ENCODE measurements at places on chromosomes 16 and 17.

- DNase-seq = no peak
Measured at GRCh38 chr17:1095853-1096173, 84.0 kb downstream of the ABR start.

GRCh38 chr16:14302031-14302398 lies 230.9 kb downstream of the MRTFB start:
- no peak for DNase-seq

- no peak for DNase-seq
Measured at GRCh38 chr16:69469807-69470561, 45.6 kb downstream of the CYB5B start.

GRCh38 chr17:7226721-7227710 lies 7.3 kb downstream of the ACADVL start:
- no peak for DNase-seq

- no peak for DNase-seq
Measured at GRCh38 chr16:68335175-68335574, 24.4 kb downstream of the PRMT7 start.

DNA sequence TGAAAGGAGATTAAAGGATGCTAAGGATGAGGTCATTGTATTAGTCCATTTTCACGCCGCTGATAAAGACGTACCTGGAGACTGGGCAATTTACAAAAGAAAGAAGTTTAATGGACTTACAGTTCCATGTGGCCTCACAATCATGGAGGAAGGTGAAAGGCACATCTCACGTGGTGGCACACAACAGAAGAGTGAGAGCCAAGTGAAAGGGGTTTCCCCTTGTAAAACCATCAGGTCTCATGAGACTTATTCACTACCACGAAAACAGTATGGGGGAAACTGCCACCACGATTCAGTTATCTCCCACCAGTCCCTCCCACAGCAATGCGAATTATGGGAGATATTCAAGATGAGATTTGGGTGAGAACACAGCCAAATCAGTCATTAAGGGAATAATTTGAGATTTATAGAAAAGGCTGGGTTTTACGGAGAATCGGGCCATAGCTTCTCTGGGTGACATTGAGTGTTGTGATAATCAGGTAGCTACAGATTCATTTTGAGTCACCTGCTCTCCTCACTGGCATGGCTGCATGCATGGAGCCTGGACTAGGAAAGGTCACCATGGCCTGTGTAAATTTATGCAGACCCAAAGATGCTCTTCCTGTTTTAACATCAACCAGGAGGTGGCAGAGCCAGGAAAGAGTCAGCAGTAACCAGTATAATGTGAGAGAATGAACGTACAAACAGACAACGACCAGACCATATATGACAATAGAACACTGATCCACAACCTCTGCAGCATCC lies 40.5 kb upstream of the DYNLRB2 start:
- DNase-seq = no peak

DNA sequence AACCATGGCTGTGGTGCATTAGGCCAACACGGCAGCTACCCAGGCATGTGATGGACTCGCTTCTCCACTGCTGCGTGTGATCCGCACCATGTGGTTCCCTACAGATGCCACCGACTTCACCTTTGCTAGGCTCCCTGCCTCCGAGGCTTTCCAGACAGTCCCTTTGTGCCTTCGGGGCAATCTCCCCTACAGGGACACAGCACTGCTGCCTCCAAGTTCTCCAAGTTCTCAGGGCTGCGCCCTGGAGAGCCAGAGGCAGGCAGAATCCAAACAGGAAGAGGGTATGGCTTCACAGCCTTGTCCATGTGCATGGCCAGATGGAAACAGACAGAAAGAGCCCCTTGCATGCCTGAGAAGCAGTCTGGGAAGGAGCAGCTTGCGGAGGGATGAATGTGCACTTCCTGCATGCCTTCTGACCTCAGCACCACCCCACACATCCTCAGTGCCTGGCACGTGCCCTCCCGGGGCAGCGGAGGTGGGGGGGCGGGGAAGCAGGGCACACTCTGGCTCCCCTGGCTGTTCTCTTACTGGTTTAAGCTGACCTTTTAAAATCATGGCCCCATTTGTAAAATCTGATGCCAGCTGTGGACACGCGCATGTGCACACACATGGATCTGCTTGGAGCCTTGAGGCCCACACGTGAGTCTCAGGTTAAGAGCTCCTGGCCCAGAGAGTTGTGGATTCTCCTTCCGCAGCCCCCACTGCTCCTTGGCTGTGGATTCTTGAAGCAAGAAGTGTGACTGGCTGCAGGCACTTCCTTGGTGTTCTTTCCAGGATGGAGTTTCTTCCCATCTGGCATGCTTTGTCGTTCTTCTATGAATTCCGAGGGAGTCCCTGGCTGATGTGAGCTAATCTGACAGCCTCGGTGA lies 55.3 kb upstream of the MTSS2 start:
- DNase-seq = no peak

GRCh38 chr16:72278301-72278700 lies 106.3 kb upstream of the PMFBP1 start:
- no peak for DNase-seq

DNA sequence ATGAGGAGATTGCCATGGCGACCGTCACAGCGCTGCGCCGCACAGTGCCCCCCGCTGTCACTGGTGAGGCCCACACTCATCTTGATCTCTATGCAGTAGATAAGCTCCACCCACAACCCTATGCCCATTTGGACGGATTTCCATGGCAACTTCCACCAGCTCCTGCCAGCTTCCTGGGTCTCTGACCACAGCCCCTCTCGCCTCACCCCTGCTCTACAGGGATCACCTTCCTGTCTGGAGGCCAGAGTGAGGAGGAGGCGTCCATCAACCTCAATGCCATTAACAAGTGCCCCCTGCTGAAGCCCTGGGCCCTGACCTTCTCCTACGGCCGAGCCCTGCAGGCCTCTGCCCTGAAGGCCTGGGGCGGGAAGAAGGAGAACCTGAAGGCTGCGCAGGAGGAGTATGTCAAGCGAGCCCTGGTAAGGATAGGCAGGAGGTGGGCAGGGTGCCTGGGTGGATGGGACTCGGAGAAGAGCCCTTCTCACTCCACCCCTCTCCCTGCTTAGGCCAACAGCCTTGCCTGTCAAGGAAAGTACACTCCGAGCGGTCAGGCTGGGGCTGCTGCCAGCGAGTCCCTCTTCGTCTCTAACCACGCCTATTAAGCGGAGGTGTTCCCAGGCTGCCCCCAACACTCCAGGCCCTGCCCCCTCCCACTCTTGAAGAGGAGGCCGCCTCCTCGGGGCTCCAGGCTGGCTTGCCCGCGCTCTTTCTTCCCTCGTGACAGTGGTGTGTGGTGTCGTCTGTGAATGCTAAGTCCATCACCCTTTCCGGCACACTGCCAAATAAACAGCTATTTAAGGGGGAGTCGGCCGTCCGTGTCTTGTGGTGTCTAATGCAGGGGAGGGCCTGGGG lies 4.3 kb downstream of the ALDOA start:
- DNase-seq = no peak

GRCh38 chr17:44543905-44544523 lies 13.3 kb upstream of the FZD2 start:
- no peak for DNase-seq

- DNase-seq = no peak
Measured at GRCh38 chr16:80324371-80324770, 216.4 kb upstream of the DYNLRB2 start.

DNA sequence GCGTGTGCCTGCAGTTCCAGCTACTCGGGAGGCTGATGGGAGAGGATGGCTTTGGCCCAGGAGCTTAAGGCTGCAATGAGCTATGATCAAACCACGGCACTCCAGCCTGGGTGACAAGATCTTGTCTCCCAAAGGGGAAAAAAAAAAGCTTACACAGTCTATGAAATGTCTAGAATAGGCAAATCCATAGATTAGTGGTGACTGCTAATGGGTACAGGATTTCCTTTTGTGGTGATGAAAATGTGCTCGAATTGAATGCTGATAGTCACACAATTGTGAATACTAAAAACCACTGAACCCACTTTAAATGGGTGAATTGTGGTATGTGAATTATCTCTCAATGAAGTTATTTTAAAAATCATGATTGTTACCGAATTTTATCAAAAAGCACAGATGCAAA lies 14.9 kb downstream of the USP7 start:
- no peak for DNase-seq

GRCh38 chr16:54939510-54940278 lies 9.0 kb downstream of the IRX5 start:
- DNase-seq = no peak

DNA sequence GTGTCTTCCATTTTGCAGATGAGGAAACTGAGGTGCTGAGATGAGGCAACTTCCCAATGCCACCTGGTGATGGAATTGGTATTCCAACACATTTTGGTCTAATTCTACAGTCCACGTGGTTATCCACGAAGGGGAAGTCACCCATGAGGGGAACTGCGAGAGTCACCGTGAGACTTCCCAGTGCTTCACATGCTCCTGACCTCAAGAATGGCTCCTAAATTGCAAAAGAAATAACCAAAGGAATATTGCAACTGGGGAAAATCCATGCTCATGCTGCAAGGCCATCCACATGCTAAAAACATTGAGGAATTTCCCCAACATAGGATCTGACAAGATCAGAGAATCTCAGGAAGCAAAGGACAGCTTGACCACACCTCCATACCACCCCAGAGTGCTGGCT lies 153.9 kb downstream of the HS3ST3B1 start:
- DNase-seq = no peak

GRCh38 chr16:82628088-82628423 lies 1.3 kb downstream of the CDH13 start:
- no peak for DNase-seq

DNA sequence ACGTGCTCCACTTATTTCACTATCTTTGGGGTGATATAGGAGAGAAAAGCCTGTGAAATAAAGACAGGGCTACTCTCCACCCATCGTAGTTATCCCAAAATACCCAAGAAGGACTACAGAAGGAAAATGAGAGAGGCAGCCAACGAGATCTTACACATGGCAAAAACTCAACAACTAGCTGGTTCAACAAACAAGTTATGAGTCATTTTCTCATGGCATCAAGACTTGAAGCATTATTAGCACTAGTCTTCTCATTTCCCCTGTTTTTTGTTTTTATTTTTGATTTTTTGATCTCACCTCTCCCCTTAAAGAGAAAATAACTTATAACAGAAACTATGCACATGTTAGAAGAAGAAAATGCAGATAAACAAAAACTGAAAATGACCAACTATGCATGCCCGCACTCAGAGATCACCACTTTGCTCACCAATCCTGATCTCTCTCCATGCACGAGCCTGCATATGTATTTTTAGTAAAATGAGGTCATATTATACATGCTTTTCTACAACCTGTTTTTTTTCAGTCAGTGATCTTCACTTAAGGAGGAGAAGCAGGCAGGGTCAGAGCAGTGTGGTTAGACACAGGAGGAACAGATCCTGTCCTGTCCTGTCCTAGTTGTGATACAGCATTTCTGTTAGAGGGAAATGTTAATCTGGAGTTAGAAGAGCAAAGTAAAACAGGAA lies 22.8 kb downstream of the FAM117A start:
- DNase-seq = no peak

DNA sequence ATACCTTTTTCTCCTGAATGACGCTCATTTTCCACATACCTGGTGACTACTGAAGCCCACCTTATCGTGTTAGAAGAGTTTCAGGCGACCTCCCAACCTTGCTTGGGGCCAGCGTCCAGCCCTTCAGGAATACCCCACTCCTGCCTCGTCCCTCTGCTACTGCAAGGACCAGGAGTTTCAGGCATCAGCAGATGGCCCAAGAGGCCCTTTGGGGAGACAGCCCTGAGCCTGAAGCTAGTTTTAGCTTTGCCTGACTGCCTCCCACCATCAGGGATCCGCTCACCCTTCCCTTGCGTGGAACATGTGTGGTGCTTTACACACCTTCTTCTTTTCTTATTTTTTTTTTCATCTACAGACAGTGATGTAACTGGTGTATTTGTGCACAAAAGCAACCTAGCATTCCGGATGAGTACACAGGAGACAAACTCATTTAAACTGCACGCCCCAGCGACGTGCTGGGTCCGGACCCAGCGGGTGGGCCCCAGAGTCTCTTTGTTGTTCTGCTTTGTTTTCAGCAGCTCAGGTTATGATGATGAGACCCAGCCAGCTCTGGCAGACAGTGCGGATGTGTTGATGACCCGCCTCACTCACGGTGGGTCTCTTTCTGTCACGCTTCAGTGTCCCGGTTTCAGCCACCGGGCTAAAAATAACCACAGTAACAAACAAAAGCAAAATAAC lies 242.4 kb downstream of the C16orf95 start:
- DNase-seq = no peak

DNA sequence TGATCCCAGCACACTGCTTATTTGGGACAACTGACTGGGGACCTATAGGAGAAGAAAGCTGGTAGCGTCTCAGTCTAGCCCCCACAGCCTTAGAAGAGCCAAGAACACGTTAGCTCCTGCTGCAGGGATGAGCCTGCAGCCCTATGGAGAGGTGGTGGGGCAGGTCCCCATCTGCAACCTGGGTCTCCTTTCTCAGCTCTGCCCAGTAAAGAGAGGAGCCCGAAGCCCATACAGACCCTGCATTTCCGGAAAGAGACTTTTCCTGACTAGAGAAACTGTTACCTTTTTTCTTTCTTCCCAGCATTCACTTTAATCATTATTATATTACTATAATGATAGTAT lies 788 bp downstream of the METTL22 start:
- DNase-seq = no peak

- DNase-seq = no peak
Measured at GRCh38 chr17:43988301-43988700, 16.1 kb upstream of the NAGS start.

DNA sequence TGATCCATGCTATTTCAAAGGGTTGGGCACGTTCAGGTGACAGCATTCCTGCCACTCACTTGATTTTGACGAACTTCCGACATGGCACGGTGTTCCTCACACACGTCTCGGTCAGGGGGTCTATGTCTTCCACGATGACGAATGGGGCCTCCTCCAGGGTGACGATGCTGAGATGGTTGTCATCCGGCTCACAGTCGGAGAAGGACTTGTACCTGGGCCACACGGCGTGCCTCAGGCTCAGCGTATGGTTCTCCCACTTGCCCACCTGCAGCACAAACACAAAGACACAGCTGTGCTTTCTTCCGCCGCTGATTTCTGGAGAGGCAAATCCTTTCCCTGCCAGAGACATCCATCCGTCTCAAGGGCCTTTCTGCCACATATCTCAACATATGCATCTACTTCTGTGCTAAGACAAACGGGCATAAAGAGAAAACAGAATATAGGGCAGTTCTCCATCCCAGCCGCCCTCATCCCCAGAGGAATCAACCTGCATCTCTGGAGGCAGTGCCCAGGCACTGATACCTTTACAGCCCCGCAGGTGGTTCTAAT lies 332.5 kb downstream of the GRIN2A start:
- no peak for DNase-seq

GRCh38 chr17:47246120-47246519 lies 7.5 kb upstream of the ITGB3 start:
- DNase-seq = no peak
